ENCODE measurements at places on chromosomes 11 and 22.

- DNase-seq = no peak
Observed at GRCh38 chr11:71843858-71844257, 10.9 kb downstream of the DEFB108B start.

DNA sequence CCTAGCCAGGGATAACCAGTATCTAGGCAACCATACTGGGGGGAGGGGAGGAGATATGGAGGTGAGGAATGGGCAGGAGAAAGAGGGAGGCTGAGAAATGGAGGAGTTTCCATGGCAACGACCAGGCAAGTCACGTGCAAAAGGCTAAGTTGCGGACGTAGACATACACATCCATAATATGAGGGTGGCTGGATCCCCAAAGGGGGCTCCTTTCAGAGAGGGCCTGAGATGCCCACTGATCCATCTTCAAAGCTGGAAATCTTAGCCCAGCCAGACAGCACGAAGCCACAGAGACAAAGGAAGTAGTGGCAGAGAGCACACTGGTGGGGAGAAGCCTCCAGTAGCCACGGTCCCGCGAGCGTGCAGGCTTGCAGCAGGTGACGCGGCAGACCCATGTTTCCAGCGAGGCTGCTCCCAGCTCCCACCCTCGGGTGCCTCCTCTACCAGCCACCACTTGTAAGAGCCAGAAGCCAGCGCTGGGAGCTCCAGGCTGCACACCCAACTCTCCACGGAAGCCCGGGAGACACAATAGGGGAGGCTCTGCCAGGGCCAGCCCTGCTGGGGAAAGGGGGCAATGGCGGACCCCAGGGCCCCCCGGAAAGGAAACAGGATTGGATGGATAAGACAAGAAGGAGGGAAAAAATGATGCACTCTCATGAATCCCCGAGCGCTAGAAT is 938 bp downstream of the FXYD6 start:
- DNase-seq = no peak

DNA sequence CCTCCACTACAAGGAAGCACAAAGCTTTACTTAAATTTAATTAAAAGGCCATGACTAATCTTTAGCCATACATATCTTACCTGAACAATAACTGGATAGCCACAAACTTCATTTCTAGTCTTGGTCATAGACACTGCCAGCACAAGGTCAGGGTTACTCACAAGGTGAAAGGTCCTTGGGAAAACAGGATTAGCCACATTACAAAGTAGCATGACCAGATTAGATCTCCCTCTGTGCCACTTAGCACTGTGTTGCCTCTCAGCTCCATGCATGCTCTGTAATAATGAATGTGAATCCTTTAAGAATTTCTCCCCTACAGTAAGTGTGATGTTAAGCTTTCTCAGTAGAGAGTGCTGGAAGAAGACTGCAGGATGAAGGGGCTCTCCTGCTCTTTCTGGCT is 325.1 kb upstream of the MPPED2 start:
- DNase-seq = no peak

- no peak for DNase-seq
Observed at GRCh38 chr11:131683131-131683530, 312.7 kb downstream of the NTM start.

DNA sequence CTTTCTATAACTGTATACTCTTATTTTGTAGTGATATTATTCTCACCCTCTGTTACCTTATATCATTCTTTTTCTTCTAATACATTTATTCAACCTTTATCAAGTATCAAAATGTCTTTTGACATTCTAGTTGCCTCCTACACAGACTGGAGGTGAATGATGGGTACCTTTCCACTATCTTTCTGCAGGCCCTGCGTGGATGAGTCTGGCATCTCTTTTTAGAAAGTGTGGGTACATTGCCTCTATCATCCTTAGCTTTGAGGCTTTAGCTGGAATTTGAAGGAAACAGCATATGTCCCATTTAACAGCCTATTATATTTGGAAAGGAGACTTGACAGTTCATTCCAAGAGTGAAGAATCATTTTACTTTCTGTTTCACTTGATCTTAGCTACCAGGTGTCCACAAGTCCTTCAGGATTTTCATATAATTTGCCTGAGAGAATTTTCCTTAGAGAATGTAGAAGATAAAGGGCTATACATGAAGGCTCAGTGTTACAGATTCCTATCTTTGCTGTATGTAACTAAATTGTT is 192.0 kb downstream of the CWF19L2 start:
- no peak for DNase-seq

- DNase-seq = no peak
Observed at GRCh38 chr11:90822996-90823395, 600.1 kb upstream of the CHORDC1 start.

DNA sequence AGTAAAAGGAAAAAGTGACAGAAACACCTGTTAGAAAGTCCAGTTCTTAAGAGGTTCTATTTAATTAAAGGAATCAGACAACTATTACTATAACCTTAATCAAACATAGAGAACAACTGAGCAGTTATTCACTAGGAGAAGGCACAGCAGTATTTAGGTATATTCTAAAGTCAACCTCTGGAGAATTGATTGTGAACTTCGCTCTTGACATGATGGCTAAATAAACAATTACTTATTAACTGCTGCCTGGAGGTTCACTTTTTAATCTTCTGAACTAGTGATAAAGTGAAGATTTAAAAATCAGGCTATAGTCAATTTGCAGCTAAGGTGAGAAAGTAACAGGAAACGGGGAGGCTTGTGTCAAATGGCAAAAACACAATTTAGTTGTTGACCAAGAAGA is 557.3 kb downstream of the FAM181B start:
- no peak for DNase-seq

GRCh38 chr11:75827562-75827961 is 12.6 kb downstream of the UVRAG start:
- DNase-seq = no peak

DNA sequence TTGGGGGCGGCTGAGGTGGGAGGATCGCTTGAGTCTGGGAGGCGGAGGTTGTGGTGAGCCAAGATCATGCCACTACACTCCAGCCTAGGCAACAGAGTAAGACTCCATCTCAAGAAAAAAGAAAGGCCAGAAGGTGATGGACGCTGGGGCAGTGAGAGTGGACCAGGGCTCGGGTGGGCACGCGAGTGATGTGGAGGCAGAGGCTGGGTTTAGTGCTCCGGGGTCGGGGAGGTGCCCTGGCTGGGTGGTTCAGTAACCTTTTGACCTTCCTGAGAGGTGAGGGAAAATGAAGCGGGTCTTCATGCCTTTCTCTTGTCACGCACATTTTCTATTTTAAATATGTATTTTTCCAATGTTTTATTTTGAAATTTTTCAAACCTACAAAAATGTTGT is 45.1 kb downstream of the ST14 start:
- no peak for DNase-seq

DNA sequence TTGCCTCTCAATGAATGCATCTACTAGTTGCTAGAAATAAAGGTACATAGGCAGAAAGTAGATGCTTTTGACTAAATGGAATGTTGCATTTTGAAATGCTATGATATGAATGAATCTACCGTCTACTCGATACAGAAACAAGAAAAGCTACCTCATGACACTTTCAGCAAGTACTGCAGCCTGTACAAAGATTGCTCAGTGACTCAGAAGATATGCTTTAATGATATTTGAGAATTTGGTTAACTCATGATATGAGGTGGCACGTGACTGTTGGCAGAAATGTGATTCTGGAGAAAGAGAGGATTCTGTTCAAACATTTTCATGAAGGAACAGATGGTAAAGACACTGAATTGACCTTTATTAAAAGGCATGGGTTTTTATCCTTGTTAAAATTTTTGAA is 76.0 kb downstream of the HSD17B12 start:
- no peak for DNase-seq

DNA sequence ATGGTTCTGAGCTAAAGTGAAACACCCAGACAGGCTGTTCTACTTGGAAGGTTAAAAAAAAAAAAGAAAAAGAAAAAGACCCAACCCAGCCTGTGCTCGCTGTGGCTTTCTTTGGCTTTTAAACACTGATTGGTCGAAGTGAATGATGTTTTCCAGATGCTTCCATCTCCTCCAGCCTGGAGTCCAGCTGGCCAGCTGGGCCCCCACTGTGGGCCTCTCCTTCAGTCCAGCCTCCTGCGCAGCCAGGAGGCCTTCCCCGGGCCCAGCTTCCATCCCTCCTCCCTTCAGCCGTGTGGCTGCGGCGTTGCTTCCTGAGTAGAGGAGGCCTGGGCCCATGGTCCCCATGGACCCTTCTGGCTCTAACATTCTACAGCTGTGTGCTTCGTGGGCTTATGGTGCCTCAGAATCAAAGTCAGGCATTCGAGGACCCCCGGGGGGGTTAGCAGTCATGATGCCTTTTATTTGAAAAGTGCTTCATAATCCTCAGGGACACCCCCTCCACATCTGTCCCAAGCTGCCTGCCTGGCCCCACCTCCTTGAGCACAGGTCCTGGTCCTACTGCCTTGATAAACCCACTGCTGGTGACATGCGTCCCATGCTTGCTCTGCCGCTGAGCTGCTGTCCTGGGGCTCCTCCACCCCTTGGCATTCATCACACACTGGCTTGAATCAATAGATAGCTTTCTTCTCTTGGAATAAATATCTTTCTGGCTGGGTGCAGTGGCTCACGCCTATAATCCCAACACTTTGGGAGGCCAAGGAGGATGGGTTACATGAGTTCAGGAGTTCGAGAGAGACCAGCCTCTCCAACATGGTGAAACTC is 42.2 kb upstream of the FBLN1 start:
- DNase-seq = no peak

DNA sequence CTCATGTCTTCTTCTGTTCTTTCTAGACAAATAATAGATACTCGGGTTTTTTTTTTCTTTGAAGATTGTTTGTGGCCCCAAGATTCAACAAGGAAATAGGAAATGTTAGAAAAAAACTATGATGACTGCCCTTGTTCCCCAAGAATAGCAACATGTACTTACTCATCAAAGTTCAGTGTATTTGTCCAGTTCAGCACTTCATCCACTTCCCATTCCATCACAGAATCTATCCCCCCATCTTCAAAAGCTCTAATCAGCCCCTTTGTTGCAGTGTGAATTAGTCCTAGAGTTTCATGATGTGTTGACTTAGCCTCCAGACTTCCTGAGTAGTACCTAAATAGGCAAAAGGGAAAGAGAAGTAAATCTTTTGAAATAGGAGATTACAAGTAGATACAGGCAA is 74.3 kb downstream of the C11orf65 start:
- DNase-seq = no peak

- DNase-seq = no peak
Observed at GRCh38 chr11:117479372-117479771, 151.7 kb downstream of the CEP164 start.

GRCh38 chr22:24516301-24516737 is 21.2 kb downstream of the UPB1 start:
- no peak for DNase-seq

DNA sequence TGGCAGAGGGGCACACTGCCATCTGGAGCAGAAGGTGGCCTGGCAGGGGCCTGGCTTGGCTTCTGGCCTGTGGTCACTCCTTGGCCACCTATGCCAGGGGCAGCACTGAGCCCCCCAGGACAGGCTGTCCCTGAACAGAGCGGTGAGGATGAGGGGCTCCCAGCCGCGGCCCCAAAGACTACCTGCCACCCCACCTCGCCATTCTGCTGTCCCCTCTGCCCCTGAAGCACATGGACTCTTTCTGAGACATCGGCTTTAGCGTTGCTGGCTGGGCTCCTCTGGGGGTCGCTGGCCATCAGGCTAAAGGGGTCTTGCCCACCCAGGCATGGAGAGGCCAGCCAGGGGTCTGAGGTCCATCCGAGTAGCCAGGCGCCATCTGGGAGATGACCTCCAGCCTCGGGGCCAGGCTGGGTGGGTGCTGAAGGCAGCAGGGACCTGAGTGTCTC is 87.8 kb downstream of the WNT7B start:
- DNase-seq = no peak

DNA sequence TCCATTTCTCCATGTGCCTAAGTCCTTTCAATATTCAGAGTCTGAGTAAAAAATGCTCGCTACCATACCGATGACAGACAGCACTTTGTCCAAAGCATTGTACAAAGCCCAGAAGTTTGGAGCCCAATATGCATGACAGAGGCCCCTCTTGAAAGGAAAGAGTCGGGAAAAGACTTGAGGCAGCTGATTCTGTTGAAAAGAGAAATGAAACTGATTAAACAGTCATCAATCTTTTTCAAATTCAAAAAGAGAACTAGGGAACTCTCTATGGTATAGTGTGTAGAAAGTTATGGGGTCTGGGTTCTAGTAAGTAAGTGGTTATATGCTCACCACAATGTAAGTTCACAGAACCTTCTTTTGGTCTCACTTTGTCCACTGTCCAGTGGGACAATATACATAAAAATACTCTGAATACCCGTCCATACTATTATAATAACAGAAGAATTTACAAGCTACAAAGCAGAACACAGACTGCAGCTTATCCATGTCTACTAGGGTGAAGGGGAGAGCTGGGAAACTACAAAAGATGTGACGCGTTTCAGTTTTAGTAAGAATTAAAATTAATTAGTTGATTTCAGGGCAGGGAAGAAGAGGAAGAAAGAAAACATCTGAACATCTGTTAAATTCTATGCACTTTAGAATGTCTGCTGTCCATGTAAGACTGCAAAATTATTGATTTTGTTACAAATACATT is 26.7 kb downstream of the ALG8 start:
- DNase-seq = no peak

DNA sequence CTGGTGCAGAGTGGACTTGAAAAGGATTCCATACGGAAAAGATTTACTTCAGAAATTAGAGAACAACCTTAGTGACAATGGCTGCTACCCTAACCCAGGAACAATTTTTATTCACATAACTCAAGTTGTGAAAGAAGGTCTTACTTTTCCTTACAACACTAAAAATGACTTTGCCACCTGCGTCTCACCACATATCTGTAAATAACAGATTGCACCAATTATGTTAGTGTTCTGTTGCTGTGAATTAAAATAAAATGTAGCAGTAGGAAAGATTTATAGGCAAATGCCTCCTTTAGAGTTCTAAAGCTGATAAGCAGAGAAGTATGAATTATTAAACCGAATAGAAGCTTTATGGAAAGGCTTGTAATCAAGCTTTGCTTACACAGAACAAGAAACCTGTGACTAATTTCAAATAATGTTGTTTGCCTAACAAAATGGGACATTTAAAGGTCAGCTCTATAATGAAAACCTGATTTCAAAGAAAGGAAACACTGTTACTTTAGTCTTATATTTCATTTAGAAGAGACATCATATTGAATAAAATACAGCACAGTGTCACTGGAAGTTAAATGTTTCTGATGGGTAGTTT is 2237.8 kb downstream of the LRRC4C start:
- DNase-seq = no peak

DNA sequence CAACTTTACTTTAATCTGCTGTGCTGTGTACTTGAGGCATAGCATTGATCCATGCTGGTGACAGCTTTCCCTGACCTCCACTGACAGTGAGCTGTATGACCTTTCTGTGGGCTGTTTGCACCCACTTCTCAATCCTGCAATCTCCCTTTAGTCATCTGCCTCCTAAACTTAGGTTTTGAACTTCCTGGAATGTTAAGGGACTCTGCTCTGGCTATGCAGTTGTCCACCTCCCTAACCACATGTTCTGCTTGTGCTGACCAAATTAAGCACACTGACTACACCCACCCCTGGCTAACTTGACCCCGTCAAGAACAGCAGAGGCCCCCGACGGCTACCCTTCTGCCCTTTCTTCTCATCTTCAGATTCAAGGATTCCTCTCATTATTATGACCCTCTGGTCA is 89.1 kb upstream of the NTM start:
- DNase-seq = no peak

- no peak for DNase-seq
Observed at GRCh38 chr11:131486100-131486499, 115.7 kb downstream of the NTM start.

- peak; percentile 26 for DNase-seq
Observed at GRCh38 chr11:13776134-13776815, 107.8 kb downstream of the FAR1 start.

All from NCI-H1694 (cell line).